Mesothelial cell of epicardium (in vitro differentiated cells): ENCODE measurements at places on chromosomes 2 and 18.

GRCh38 chr2:170713543-170714380, 1.4 kb upstream of the SP5 start:
- DNase-seq, result peak; percentile 48

DNA sequence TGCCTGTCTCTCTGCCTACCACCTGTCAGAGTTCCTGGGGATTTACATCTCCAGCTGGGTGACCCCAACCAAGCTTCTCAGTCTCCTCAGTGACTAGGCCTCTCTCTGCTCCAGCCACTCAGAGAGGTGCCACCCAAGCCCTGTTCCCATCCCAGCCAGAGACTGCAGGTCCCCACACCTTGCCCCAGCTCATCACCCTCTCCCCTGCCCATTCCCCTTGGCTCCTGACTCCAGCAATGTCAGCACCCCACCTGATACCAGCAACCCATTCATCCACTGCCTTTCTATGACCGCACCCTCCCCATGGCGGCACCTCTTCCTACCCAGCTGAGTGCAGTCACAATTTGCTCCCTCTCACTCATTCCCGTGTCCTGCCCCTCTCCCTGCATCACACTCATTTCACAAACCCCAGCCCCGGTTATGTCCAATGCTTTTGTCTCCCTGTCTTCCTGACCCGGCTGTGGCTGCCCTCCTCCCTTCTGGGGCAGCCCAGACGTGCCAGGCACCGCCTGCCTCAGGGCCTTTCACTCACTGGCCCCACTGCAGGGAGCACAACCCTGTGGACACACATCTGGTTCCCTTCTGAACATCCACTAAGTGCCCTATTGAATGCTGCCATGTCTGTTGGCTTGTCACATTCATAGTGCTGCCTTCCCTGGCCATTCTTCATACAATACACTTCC, 494.8 kb upstream of the HS6ST1 start:
- no peak for DNase-seq

DNA sequence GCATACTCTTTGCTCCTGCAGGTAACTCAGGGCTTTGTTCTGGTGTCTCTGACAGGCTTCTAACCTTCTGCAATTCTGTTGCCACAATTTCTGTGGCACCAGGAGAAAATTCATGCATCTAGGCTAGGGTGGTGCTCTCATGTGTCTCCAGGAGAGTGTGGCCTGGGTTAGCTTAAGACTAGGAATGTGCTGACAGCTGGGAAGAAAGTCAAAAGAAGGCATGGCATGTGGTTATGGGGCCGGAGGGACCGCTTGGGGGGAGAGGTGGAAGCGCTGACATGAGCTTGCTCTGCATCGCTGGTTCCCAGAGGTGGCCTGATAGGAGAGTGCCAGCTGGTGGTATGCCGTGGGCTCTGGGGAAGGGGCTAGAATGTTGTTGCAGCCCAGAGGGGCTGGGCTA, 173.3 kb upstream of the TNP1 start:
- no peak for DNase-seq

GRCh38 chr2:15412779-15413178, 148.4 kb downstream of the NBAS start:
- DNase-seq, result no peak

DNA sequence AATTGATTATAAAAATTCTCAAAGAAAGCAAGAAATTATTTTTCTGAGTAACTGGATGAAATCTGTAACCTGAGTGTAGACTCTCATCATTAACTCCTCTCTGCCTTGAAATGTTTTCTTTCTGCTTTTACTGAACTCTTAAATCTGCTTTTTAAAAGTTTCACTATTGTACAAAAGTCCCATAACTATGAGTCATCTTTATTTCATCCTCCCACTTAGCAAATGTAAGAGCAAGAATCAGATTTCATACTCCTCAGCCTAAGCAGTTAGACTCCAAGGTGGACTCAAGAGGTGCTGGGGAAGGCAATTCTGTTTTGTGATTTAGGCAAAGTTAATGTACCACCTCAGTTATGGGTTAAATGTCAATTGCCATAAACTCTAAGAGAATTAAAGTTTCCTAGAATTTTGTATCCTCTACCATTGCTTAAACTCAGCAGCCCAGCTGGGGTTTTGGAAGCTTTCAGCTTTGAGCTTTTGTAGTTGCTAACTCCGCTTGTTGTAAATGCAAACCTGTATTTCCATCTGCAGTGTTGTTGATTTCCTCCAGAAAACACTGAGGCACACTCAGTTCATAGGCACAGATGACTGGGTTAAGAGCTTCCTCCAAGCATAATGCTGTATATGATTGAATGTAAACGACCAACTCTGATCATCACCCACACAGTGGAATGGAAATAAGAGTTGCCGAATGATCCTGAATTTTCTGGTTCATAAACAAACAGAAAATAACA, 268.8 kb downstream of the ARHGAP15 start:
- DNase-seq, result no peak

DNA sequence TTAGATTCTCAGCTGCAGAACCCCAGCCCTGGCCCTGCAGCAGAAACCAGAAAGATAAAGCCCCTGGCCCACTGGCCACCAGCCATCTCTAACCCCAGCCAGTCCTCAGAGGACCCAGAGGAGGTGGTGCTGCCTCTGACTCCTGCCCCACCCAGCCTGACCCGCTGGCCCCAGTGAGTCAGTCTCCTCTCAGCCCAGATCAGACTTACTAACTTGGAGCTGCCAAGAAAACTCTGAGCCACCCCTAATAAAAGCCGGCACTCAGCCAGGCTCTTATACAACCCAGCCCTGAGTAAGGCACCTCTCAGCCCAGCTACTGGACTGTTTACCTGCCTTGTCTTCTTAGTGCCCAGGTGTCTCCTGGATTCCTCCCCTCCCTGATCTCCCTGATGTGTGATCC, 2.0 kb downstream of the SLC14A2 start:
- no peak for DNase-seq

DNA sequence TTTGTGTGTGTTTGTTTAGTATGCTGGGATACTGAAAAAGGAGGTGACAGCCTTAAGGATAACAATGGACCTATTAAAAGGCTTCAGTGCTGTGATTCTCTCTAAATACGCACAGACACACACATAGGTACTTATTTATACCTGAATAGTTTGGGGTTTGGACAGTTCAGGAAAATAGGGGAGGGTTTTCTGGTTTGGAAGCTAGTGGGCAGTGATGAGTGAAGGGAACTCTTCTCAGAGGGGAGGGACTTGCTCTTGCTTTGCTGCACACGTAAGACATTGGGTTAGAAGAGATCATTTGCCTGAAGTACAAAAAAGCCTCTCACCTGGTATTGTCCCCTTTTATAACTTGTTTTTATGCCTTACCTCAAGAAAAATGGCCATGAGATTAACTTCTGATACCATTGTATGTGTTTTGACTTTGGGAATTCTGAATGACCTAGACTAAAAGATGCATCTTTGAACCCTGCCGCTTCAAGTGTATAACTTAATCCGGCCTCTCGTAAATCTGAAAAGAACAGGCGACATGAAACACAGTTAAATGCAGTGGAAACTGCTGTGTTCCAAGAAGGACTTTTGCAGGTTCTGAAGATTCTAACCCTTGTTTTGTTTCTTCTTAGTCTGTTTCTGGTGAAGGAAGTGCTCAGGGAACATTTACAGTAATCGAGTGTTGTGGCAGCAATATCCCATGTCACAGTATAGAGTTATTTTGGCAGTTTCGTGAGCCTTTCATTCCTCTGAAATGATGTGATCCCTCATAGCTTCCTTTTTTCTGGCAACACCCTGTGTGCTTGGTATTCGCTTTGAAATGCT, 2.5 kb downstream of the CRIM1 start:
- no peak for DNase-seq

GRCh38 chr2:73203055-73203681, 794 bp downstream of the NOTO start:
- DNase-seq, result no peak

DNA sequence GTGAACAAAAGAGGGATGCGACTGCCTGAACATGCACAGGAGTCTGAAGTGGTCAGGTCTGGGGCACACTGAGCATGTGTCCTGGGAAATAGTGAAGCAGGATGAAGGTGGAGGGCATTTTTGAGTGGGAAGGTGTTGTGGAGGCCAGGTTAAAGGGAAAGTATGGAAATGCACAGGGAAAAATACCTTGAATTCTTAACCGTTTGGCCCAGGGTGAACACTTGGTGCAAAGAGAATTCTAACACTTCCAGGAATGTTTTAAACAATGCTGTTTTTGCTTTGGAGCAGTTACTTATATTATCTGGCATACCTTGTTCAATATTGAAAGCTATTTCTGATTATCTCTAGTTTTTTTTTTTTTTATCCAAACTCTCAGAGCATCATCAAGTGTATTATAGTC, 623.5 kb downstream of the DCC start:
- no peak for DNase-seq

- no peak for DNase-seq
These were observed 145.1 kb upstream of the CDH19 start for GRCh38 chr18:66749030-66749429.

DNA sequence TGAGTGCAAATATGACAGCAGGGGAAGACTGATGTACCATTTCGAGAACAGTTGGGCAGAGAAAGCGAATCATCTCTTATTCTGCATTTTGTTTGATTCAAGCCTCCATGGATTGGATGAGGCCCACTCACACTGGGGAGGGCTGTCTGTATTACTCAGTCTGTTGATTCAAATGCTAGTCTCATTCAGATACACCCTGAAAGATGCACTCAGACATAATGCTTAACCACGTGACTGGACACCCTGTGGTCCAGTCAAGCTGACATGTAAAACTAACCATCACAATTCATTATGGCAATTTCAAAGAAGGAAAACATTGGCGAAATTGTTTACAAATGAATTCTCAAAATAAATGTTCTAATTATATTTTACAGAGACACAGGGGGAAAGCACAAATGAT, 1210.2 kb downstream of the DPP10 start:
- DNase-seq, result no peak

- DNase-seq, result no peak
These were observed 29.6 kb downstream of the DOK1 start for GRCh38 chr2:74584088-74584645.

DNA sequence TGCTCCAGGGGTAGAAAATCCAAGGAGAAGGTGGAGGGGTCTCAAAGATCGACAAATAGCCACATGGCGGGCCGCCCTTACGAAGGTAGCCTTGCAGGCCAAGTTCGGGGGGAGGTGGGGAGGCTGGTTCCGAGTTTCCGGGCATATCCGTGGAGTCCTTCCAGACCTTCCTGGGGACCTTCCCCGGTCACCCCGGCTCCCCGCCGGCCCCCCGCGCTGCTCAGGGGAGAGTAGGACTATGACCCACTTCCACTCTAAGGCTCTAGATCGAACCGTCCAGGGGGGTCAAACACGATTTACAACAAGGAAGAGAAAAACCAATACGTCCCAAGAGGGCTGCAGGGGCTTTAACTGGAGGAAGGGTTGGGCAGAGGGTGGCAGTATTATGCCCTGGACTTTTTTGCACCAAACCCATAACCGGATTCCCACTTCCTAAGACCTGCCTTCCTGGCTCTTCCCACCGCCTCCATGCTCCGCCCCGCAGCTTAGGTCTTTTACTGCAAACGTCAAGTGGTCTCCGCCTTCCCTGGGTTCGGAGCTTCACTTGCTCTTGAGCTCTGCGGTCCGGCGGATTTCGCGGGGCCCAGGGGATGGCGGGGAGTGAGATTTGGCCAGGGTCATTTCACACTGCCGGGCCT, 779 bp upstream of the LYPD6 start:
- DNase-seq, result peak; percentile 59

GRCh38 chr18:47795434-47795814, 135.0 kb downstream of the SMAD2 start:
- no peak for DNase-seq

- no peak for DNase-seq
These were observed 6.5 kb downstream of the LPIN1 start for GRCh38 chr2:11752906-11753305.

DNA sequence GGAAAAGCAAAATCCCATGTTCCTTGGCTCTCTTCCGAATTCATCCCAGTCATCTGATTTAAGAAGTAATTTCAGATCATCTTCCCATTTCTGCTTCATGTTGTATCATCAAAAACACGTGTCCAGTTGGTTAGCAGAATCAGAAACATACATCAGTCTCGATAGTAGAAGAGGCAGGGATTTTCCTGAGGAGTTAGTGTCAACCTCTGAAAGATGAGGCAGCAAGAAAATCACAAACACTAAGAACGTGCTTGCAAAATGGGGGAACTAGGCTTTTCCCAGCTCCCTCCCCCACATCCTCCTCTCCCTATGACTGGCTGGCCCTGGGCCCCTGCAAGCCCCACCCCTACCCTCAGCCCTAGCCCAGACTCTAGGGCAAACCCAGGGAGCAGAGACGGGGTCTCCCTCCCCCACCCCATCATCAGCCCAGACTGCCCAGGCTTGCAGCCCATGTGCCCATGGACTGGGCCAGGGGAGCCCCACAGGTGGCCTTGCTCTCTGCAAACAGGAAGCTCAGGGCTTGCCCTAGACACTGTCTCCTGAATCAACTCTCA, 161.0 kb upstream of the ID2 start:
- DNase-seq, result no peak

GRCh38 chr2:9756692-9757250, 86.5 kb upstream of the TAF1B start:
- DNase-seq, result no peak

DNA sequence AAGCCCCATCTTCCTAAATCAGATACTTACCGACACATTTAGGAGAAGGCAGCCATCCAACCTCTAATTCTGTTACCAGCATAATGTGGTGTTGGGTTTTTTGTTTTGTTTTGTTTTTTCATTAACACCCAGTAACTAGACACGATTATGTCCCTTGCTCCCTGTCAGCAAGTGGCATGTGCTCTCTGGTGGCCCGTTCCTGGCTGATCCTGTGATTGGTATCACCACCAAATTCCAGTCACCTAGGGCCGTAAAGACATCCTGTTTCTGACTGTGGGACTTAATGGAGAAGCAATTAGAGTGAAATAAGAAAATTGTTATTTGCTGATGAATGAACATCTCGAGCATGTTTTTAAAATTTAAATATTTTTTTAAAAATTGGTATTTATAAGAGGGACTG, 5.9 kb upstream of the DLX1 start:
- no peak for DNase-seq

DNA sequence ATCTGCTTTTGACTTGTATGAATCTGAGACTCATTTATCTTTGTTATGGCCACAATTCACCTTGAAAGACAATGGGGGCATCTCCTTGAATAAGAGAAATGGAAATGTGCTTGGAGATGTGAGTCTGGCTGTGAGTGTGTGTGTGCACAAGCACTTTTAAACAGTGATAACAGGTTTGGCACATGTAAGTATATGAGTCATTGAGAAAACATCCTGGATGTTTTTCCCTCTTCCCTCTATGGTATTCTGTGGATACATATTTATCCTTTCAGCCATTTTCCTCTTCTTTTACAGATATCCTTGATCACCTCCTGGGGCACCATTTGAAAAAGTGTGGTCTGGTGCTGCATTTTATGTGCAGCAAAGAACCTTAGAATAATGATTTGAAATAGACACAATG, 317.3 kb upstream of the THUMPD2 start:
- no peak for DNase-seq

GRCh38 chr18:31595121-31595771, 3.6 kb downstream of the TTR start:
- no peak for DNase-seq

DNA sequence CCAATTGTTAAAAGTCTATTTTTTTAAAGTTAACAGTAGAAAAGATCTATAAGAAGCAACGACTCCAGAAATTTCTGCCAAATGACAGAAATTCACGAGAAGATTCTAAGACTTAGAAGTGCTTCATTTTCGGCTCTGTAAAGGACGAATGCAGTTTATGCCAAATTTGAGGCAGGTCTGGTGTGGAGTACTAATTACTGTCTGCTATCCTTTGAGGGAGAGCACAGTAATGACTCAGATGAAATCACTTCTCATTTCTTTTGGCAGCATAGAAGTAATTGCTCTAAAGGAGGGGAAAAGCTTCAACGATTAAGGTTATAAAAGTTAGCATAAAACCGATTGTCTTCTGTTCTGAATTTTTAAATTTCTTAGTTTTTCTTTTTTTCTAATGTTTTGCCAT, 11.4 kb downstream of the G6PC2 start:
- DNase-seq, result no peak
